ENCODE measurements at places on chromosomes 1 and 21. TPM values are rescaled to one million over a fixed set of nuclear protein-coding genes. Genes with fewer than 3 reads are reported as not detected.

The NR5A2 gene
- not detected for total RNA-seq

The ASTN1 gene
- total RNA-seq, result 0.14 TPM

The AK5 gene
- total RNA-seq, result 8.6 TPM

The C1QTNF12 gene
- 0.88 TPM for total RNA-seq

The OVAAL gene
- total RNA-seq, result not detected

The MCOLN2 gene
- 0.46 TPM for total RNA-seq

The DNASE2B gene
- total RNA-seq, result not detected

The GUCA2A gene
- not detected for total RNA-seq

The MX2 gene
- total RNA-seq, result 1.4 TPM

The LDLRAP1 gene
- 15.3 TPM for total RNA-seq

The PTPRC gene
- 0.29 TPM for total RNA-seq

- no peak for DNase-seq
Observed at GRCh38 chr1:214329470-214330220, 48.7 kb downstream of the SMYD2 start.

DNA sequence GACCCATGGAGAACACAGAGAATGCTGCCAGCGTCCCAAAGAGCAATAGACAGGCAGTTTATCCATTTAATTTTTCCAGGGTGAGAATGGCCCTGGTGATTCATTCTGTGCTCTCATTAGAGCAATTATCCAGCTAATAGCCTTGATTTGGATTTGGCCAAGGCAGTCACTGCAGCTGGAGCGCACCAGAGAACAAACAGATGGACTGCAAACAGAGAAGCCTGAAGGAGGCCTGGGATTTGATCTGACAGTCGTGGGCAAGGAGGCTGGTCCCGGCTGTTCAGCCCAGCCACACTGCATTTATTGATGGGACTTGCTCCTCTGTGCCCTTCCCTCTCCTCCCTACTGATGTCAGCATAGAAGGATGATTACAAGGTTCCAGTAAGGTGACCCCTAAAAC lies 353.9 kb upstream of the C1orf174 start:
- DNase-seq, result no peak

DNA sequence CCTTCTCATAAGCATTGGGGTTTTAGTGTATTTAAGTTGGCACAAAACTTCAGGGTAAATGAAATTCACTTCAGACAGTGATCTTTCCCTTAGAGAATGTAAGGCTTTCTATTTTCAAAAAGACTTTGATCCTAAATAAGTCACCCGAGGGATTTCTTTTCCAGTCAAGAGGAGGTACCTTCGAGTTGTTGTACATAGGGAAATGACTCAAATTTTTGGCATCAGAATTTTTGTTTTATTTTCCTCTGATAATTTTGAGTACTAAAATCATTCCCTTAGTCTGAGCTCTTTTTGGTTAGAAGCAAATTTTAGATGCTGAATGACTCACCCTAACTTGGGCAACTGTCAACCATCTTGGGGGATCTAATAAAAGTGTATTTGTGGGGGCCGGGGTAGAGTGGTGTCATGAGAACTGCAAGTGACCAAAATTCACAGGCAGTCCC lies 193.9 kb downstream of the DHRS3 start:
- DNase-seq, result no peak

DNA sequence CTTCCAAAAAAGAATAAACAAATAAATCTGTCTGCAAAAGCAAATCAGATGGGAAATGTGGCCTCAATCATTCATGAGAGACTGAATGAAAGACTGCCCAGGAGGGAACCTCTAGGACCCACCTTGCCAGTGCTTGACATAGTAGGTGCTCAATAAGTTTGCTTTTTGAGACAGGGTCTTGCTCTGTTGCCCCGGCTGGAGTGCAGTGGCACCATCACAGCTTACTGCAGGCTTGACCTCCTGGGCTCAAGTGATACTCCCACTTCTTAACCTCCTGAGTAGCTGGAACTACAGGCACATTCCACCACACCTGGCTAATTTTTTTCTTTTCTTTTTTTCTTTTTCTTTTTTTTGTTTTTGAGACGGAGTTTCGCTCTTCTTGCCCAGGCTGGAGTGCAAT lies 40.3 kb upstream of the CCSAP start:
- DNase-seq, result no peak

GRCh38 chr1:48670234-48671020 lies 106.3 kb downstream of the BEND5 start:
- no peak for DNase-seq

DNA sequence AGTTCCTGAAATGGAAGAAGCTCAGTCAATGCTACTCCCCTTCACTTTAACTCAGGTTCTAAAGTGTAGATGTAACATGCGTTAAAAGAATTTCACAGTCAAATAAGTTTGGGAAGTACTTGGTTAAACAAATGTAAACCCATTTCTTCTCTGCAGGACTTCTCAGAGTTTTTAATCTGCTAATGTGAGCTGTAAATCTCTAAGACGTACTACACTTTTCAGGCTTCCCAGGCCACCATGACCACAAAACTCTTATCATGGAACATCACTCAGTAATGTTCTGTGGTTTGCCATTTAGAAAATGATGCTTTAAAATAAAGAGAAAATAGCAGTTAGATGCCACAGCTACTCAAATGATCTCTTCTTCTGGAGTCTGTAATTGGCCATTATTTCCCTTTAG lies 104.3 kb downstream of the HHIPL2 start:
- no peak for DNase-seq

- DNase-seq, result no peak
Observed at GRCh38 chr1:219040291-219040690, 133.4 kb upstream of the LYPLAL1 start.

DNA sequence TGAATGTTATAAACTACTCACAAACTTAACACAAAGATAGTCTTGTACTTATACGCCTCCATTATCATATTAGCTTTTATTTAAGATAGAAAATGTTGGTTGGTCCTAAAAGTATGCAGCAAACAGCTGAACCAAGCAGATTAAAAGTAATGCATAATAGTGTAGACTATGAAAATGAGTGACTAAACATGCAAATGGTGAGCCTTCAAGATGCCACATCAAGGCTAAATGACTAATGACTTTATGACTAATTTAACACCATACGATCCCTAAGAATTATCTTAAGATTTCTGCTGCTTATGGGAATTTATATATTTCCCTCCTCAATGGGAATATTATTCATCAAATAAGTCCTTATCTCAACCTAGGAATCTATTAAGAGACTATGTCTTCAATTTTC lies 4.6 kb downstream of the GPATCH2 start:
- no peak for DNase-seq

DNA sequence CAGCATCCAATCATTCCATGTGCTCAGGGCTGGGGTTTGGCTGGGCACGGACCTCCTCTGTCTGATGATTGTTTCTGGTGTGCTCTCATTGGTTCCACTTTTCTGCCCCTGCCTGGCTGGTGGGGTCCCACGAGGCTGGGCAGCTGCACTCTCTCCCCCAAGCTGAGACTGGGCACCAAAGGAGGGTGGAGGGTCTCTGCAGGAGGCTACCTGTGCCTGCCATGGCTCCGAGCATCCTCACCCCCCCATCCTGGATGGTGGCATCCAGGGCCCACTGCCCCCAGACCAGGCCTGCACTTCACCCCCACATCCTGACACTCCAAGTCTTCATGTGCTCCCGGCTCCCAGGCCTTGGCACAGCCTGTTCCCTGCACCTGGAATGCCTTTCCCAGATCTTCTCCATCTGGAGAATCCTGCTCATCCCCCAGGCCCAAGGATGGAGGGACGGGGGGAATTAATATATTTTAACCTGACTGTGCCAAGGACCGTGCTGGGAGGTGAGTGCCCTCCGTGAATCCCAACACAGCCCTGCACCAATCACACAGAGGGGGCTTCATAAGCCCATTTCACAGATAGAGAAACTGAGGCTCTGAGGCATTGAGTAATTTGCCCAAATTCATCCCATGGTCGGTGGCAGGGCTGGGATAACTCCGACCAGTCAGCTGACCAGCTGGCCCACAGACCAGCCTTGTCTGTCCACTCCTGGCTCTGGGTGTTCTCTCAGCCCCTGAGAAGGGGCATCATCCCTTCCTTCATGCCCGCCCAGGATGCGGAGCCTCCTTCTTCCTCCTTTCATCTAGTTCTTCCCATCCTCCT lies 403.4 kb downstream of the MATN1 start:
- DNase-seq, result no peak

DNA sequence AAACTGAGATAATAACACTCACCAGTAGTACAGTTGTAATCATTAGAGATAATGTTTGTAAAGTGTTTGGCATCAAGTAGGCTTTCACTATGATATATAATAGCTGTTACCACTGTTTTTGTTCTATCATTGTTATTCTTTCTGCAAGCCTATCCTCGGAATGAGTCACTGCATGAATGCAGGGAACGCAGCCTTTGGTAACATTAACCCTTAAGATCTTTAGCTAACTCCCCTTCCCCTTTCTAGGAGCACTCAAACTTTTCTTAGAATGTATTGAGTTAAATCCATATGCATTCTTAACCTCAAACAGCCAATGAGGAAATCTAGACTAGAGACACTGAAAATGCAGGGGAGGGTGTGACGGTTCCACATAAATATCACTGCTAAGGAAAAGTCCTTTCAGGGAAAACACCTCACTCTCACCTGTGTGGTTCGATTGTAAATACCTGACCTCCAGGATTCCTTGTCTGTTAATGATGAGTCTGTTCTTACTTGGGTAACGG lies 467.3 kb downstream of the SETD4 start:
- DNase-seq, result no peak

GRCh38 chr1:193974286-193974798 lies 787.9 kb upstream of the B3GALT2 start:
- no peak for DNase-seq

DNA sequence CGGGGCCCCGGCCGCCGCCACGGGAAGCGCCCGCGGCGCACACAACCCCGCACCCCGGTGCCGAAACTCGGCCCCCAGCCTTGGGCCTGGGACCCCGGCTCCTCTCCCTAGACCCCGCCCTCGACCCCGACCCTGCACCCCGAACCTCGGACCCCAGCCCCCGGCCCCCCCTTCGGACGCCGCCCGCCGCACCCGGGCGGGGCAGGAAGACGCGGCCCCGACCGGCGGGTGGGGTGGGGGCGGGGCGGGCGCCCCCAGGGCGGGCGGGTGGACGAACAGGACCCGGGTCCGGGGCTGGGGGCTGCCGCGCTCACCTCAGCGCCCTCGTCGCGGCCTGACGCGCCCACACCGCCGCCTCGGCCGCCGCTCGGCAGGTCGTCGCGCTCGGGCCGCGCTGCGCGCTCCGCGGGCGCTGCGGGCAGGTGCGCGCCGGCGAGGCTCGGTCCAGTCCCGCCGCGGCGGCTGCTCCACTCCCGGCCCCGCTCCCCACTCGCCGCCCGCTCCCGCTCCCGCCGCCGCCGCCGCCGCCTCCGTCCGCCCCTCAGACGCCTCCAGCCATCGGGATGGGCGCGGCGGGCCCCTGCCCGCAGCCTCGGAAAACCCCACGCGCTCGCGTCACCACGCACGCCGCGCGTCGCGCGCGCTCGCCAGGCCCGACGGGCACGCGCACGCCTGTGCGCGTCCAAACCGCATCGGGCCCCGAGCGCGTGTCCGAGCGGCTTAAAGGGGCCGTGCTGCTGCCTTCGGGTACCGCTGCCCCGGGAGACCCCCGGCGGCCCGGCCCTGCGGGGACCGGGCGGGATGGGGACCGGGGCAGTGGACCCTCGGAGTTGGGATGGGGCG lies at the start of gene GNB1:
Gene GNB1 (minus strand): TSS at position 582 of the 843 bp plus-strand sequence. CDS start 65,634 bp downstream, outside the sequence.
- DNase-seq, result no peak

GRCh38 chr21:46082963-46083790 lies 14.7 kb upstream of the COL6A2 start:
- DNase-seq, result no peak
